Urinary bladder (tissue), 4 donors: ENCODE measurements at places on chromosomes 3 and 15. TPM values are rescaled to one million over a fixed set of nuclear protein-coding genes. Genes with fewer than 3 reads are reported as not detected.

Gene SETMAR
- 24.4 TPM for total RNA-seq

Gene P3H2
- total RNA-seq, result 12.7 TPM

Gene IGSF11
- 3.5 TPM for total RNA-seq

Gene GOLGA8N
- total RNA-seq, result 22.3 TPM
